ENCODE measurements at places on chromosomes 4 and X.

GRCh38 chrX:148500423-148501385 is at the start of gene AFF2:
Gene AFF2 (plus strand): TSS chrX:148500617. CDS start chrX:148501098, 481 bp downstream.
- peak; percentile 18 for DNase-seq

GRCh38 chr4:104976262-104976661 is 170.4 kb upstream of the TET2 start:
- no peak for DNase-seq

- no peak for DNase-seq
Observed at GRCh38 chr4:36024901-36025660, 219.2 kb downstream of the ARAP2 start.

DNA sequence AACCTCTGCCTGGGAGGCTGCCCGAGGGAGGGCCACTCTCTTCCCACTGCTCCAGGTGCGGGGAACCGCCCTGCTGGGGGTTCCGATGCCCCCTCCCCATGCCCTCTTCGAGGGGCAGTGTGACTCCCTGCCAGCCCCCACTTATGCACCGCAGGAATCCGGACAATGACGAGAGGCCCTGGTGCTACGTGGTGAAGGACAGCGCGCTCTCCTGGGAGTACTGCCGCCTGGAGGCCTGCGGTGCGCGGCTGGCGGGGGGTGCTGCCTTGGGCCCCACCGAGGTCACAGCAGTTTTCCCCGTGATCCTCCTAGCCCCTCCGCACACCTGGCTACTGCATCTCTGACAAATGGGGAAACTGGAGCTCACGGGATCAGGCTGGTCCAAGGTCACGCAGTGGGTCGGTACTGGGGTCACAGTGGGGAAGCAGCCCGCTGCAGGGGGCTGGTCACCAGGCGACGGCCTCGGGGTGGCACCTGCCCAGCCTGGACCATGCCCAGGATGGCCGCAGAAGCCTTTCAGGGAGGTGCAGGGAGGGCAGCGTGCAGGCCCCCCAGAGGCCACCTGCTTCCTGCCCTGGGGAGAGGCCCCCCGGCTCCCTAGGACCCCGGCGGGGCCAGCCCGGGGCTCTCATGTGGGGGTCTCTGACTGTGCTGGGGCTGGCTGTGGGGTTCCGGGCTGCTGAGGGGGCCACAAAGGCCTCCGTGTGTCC is 3.5 kb downstream of the HGFAC start:
- no peak for DNase-seq

DNA sequence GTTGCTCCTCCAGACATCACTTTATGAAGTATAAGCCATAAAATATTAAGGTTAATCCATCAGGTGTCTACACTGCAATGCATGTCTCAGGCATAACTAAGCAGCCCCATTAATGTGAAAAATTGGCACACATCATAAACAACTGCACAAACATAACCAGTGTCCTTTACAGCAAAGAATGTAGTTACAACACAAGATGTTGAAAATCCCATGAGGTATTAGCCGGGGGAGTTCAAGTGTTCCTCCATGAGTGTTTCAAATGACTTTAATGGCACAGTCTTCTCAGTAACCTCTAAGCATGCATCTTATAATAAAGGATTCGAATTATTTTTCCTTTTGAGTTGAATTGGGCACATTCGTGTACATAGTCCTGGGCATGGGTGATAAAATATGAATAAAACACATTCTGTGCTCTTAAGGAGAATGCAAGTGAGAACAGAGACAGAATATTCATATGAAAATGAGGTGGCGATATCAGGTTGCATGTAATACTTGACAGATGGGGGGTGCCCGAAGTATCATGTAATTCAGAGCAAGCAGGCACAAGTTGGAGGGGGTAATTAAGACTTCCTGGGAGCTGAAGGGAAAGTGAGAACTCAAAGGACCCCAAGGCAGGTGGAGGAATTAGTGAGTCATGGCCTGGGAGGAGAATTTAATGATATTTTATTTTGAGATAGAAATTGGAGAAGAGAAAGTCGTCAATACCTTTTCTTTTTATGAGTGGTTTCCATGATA is 18.2 kb upstream of the VCX2 start:
- DNase-seq = no peak

DNA sequence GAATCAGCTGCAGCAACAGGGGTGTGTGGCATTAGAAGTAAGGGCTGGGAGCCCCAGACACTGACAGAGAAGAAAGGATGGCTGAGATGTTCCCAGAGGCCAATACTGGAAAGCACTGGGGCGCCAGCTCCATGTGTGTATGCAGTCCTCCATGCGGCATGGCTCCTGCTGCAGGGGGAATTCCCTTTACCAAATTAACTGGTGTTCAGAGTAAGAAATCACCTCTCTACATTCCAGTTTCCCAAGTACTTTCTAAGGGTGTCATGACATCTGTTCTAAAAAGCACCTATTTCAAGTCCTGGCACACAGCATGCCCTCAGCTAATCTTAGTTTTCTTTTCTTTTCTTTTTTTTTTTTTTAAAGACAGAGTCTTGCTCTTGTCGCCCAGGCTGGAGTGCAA is 98.0 kb downstream of the MAML3 start:
- DNase-seq = no peak

DNA sequence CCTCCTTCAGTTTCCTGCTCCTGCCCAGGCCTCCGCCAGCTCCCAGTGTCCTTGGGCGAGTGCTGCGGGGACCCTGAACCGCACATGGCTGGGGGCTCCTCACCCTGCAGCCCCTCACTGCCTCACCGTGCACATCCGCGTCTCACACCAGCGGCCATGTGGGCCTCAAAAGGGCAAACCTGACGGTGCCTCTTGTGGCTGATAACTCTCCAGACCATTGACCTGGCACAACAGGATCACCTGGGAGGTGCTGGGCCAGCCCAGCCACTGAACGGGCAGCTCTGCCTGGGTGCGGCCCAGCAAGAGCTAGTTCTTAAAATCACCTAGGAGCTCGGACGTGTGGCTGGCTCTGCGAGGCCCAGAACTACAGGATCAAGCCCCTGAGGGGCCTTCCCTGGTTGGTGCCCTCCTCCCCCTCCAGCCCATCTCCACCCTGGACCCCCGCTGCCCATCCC is 4.1 kb upstream of the S100P start:
- no peak for DNase-seq

GRCh38 chr4:11489453-11490083 is 60.9 kb upstream of the HS3ST1 start:
- DNase-seq = no peak

GRCh38 chr4:145957302-145957701 is 18.7 kb upstream of the ZNF827 start:
- no peak for DNase-seq

- DNase-seq = no peak
Observed at GRCh38 chrX:40448793-40449192, 132.0 kb upstream of the ATP6AP2 start.

DNA sequence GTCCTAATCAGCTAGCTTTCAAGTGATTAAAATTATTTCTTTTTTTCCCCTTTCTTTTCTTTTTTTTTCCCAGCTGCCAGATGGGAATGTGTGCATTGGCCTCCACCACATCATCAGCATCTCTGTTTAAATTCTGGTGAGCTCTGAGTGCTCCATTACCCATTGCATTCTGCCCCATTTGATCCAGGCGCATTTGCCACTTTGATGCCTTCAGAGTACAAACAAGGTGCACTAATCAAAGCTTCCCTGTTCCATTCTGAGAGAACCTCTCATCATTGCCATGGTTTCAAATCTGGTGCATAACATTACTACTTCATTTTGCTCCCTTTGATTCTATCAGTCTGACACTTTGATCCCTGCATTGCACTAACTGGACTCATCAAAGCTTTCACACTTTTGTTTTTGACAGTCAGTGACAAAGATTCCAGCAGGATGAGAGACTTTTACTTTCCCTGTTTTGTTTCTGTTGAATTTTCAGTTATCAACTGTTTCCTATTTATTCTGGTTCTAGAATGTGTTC is 238.8 kb upstream of the PCDH10 start:
- no peak for DNase-seq

GRCh38 chr4:173546776-173547175 is 16.7 kb upstream of the HAND2 start:
- no peak for DNase-seq

DNA sequence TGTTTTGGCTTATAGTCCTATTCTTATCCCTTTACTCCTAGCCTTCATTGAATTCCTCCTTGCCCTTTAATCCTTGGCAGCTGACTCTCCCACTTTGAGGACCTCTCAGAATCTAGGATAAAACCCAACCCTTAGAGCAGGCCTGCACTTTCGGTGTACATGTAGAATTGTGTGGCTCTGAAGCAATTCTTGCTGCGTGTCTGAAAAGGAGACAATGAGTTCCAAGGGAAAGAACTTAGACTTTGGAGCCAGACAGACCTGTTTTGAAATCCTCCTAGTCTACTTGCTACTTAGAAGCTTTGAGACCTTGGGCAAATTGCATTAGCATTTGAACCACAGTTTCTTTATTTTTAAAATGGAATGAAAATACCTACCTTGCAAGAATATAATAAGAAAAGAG is 175.2 kb downstream of the BEND2 start:
- no peak for DNase-seq

DNA sequence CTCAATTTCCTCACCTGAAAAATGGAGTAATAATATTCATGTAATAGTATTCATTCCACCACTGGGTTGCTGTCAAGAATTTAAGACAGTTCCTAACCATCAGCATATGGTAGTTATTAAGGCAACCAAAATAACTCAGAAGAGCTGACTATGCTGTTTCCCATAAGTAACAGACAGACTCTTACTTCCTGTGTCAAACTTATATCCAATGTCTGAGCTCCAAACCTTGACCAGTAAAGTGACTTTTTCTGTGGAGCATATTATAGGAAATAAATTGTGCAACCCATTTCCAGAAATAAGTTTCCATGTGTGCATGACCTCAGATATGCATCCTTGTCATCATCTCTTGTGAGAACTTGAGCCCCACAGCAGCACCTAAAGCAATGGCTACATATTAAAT is 78.8 kb downstream of the HADH start:
- no peak for DNase-seq

- no peak for DNase-seq
Observed at GRCh38 chrX:149521438-149521837, 16.3 kb upstream of the IDS start.

DNA sequence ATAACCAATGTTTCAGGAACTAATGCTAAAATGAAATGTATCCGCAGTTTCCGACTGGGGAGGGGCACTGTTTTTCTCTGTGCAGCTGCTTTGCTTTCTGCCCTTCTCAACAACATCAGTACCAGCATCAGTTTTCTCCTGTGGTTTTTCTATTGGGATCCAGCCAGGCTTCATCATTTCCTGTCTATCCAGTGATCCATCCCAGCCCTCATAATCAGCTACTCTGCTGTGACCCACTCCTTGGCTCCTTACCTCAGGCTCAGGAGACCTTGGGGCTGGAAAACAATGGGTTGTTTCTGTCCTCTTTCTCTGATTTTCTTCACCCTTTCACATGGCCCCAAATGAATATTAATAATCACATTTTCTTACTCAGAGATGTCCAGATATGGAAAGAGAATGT is 222.2 kb upstream of the DKK2 start:
- no peak for DNase-seq

DNA sequence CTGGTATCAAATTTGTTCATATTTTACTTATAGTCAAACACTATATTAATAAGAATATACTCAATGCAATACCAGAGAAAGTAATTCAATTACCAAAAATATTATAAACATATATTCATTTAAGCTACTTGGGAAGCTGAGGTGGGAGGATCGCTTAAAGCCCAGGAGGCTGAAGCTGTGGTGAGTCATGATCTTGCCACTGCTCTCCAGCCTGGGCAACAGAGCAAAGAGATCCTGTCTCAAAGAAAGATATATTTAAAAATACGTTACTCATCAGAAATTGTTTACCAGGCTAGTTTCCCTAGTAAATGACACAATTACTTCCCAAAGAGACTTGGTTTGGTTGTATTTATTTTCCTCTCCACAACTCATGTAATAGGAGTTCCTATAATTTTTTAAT is 433.6 kb downstream of the GASK1B start:
- no peak for DNase-seq

DNA sequence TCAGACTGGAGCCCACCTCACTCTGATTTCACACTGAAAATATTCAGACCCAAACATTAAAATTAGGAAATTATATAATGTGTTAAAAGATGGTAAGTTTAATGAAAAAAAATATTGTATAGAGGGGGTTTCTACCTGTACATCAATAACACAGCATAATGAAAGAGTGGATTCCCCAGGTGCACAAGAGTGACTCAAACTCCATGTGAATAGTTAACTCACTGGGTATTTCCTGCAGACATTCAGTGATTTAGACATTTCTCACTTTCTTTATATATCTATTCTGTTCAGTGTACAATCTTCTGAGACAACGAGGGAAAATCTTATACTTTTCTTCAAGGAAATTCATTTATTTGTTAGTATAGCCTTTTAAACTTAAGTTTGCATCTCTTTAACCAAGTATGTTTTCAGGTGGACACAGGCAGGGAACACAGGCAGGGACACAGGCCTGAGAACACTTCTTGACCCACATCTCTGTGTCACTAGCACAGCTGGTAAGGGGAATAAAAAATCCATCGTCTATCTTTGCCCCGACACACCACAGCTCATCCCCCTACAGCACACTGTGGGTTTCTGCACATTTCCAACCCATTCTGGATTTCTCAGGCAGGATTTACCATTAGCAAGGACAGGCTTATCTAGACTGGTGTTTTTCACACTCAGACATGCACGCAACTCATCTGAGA is 525.5 kb upstream of the BOD1L1 start:
- DNase-seq = no peak

GRCh38 chr4:38344929-38345328 is 319.1 kb upstream of the KLF3 start:
- DNase-seq = no peak
